ENCODE measurements at places on chromosomes 6 and 20. TPM values are rescaled to one million over a fixed set of nuclear protein-coding genes. Genes with fewer than 3 reads are reported as not detected.

GRCh38 chr6:133235221-133235620, 5.9 kb upstream of the EYA4 start:
- no peaks in the 10 kb centered on the region for H3K4me1 ChIP-seq
- peaks cover 18% of the 10 kb centered on the region for H3K27me3 ChIP-seq
- no peak for DNase-seq
- H3K27ac ChIP-seq: no peak overlapping the region
- no peaks in the 10 kb centered on the region for H3K36me3 ChIP-seq

- no peak for DNase-seq
- H3K27me3 ChIP-seq: no peaks in the 10 kb centered on the region
- peaks cover 65% of the 10 kb centered on the region for H3K4me1 ChIP-seq
- H3K36me3 ChIP-seq: peaks cover 22% of the 10 kb centered on the region
Measured at GRCh38 chr6:15425947-15426346, 180.1 kb downstream of the JARID2 start.

ANKRD6 gene
- 4.2 TPM for total RNA-seq

RAD21L1 gene
- total RNA-seq: not detected

DNA sequence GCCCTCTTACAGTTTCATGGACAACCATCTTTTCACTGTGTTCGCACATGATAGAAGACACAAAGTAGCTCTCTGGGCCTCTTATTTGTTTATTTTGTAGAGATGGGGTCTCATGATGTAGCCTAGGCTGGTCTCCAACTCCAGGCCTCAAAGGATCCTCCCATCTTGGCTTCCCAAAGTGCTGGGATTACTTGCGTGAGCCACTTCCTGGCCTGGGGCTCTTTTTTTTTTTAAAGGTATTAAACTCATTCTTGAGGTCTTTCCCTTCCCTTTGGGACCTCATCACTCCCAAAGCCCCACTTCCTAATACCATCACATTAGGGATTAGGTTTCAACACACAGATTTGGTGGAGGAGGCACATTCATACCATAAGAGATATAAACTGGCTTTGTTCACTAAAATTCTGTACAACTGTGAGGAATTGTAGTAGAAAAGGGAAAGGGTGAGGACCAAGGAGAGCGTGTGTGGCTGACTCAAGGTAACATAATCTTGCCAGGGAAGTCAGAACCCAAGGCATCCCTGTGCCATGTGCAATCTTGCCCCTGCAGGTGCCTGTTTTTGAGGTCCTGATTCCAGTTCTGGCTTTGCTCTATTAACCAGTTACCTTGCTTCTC, 45.5 kb downstream of the EIF2S2 start:
- H3K4me3 ChIP-seq: no peak overlapping the region
- no peaks in the 10 kb centered on the region for H3K27me3 ChIP-seq
- no peak for DNase-seq
- no peak overlapping the region for H3K27ac ChIP-seq
- H3K36me3 ChIP-seq: peaks cover 13% of the 10 kb centered on the region

ZSCAN23 gene
- 0.45 TPM for total RNA-seq

DNA sequence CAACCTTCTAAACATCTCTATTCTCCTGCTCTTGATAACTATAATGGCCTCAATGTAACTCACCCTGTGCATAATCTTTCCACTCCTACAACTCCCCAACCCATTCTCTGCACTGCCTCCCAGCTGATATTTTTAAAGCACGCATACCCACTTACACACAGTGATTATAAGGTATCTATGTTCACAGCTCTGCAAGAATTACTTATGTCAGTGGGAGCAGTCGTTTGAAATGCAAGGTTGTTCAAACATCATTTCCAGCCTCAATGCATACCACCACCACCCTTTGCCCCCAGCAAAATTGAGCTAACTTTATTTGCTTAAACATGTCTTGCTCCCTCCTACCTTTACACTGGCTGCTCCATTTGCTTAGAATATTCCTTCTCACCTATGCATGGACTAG, 506.0 kb downstream of the RFPL4B start:
- no peak overlapping the region for H3K4me3 ChIP-seq
- H3K4me1 ChIP-seq: no peaks in the 10 kb centered on the region
- DNase-seq: no peak
- no peaks in the 10 kb centered on the region for H3K27me3 ChIP-seq

PHF3 gene
- 53.9 TPM for total RNA-seq

NRSN1 gene
- total RNA-seq: not detected

- H3K36me3 ChIP-seq: no peaks in the 10 kb centered on the region
- H3K27ac ChIP-seq: no peak overlapping the region
- peaks cover 2% of the 10 kb centered on the region for H3K4me1 ChIP-seq
- no peaks in the 10 kb centered on the region for H3K27me3 ChIP-seq
- DNase-seq: no peak
- H3K4me3 ChIP-seq: no peak overlapping the region
Measured at GRCh38 chr6:47238456-47238995, 71.2 kb downstream of the TNFRSF21 start.

SMLR1 gene
- not detected for total RNA-seq

GRCh38 chr6:136465766-136466303, 84.4 kb downstream of the MAP7 start:
- no peak for DNase-seq
- H3K27me3 ChIP-seq: peaks cover 27% of the 10 kb centered on the region
- peaks cover 10% of the 10 kb centered on the region for H3K4me1 ChIP-seq
- no peaks in the 10 kb centered on the region for H3K36me3 ChIP-seq

DNA sequence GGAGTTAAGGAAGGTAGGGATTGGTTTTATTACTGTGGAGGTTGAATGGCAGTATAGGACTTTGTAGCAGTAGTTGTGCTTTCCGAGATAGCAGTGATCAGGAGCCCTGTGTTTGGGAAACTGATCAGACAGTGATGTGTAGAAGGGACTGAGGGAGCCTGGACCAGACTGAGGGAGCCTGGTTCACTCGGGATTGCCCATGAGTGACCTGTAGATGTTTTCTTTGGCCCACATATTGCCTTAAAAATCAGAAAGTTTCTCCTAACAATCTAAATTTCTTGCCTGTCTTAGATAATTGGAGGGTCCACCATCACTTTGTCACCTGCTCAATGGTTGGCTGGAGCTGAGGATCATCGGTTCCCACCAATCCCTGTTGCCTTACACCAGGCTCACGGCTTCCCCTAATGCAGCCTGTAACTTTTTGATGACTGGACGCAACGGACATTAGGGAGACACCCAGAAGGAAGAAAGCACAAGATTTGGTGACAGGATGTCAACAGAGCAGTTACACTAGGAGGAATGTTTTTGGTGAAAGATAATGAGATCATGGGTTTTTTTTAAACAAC, 1.1 kb downstream of the CDS2 start:
- peak overlapping the region; percentile 97 for H3K4me3 ChIP-seq
- H3K36me3 ChIP-seq: peaks cover 23% of the 10 kb centered on the region
- DNase-seq: no peak
- no peaks in the 10 kb centered on the region for H3K27me3 ChIP-seq
- peaks cover 45% of the 10 kb centered on the region for H3K4me1 ChIP-seq
- peak overlapping the region; percentile 92 for H3K27ac ChIP-seq

DNA sequence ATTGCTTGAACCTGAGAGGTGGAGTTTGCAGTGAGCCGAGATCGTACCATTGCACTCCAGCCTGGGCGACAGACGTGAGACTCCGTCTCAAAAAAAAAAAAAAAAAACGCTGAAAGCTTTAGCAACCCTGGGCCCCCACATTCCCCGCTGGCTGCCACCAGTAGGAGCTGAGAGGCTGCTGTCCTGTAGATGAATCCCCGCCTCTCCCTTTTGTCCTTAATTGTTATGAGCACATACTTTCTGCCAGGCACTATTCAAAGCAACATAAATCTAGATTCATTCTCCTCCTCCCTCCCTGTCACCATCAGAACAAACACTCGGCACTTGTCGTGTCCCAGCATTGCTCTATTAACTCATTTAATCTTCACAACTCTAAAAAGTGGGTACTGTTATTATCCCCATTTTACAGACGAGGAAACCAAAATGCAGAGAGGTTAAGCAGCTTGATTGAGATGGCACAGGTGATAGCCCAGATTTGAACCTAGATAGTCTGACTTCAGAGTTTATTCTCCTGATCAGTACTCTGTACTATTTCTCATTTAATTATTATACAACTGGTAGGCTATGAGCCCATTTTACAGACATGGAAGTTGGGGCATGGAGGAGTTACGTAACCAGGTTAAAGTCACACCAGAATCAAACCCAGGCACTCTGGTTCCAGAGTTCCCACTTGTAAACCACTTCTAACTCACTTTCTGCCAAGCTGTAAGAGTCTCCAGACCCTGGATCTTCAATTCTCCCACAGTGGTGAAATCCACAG, 97.4 kb downstream of the EYA2 start:
- DNase-seq: no peak
- no peak overlapping the region for H3K4me3 ChIP-seq
- H3K27me3 ChIP-seq: no peaks in the 10 kb centered on the region
- H3K27ac ChIP-seq: peak overlapping the region; percentile 79
- peaks cover 7% of the 10 kb centered on the region for H3K36me3 ChIP-seq

GRM4 gene
- total RNA-seq: not detected

C20orf202 gene
- not detected for total RNA-seq

GRCh38 chr6:113433335-113433991, 423.7 kb upstream of the MARCKS start:
- no peaks in the 10 kb centered on the region for H3K27me3 ChIP-seq
- H3K27ac ChIP-seq: no peak overlapping the region
- H3K36me3 ChIP-seq: no peaks in the 10 kb centered on the region
- no peaks in the 10 kb centered on the region for H3K4me1 ChIP-seq
- no peak overlapping the region for H3K4me3 ChIP-seq

GRCh38 chr6:42394151-42394550, 57.6 kb downstream of the TRERF1 start:
- peak overlapping the region; percentile 45 for H3K4me3 ChIP-seq
- H3K36me3 ChIP-seq: peaks cover 9% of the 10 kb centered on the region
- DNase-seq: no peak
- peaks cover 62% of the 10 kb centered on the region for H3K4me1 ChIP-seq
- H3K27me3 ChIP-seq: no peaks in the 10 kb centered on the region

ZNF512B gene
- total RNA-seq: 16.5 TPM

DNA sequence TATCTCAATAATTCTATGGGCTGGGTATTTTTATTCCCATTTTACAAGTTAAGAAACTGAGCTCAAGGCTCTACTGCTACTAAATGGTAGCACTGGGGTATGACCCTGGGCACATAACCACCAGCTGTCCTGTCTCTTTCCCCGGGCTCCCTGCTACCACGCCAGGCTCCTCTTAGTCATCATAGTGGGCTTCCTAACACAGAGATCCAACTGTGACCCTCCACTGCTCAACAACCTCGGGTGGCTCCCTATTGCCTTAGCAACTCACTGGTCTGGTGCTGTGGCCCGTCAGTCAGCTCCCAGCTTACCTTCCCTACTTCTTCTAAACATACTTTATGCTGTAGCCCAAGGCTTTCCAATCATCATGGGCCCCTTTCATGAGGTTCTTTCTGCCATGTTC, 4.5 kb downstream of the KIAA1755 start:
- H3K36me3 ChIP-seq: no peaks in the 10 kb centered on the region
- no peaks in the 10 kb centered on the region for H3K4me1 ChIP-seq
- peaks cover 28% of the 10 kb centered on the region for H3K27me3 ChIP-seq
- H3K4me3 ChIP-seq: no peak overlapping the region

RAET1L gene
- not detected for total RNA-seq

DNA sequence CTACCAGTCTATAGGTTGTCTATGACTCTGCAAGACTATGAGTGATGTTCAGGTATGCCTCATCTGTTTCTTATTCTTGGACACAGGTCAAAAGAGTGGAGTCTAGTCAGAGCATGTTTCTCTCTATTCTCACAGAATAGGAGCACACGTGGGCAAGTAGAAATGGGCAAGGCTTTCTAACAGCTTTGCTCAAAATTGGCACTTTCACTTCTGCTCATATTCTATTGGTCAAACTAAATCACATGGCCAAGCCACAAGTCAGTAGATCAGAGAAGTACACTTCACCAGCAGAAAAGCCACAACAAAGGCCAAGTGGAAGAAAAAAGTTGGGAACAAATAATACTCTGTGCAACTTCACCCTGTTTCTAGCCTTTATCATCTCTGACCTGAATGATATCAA, 354.5 kb upstream of the SYNCRIP start:
- H3K36me3 ChIP-seq: no peaks in the 10 kb centered on the region
- H3K27me3 ChIP-seq: no peaks in the 10 kb centered on the region
- no peaks in the 10 kb centered on the region for H3K4me1 ChIP-seq
- no peak overlapping the region for H3K4me3 ChIP-seq

GRCh38 chr20:31823360-31824124, 4.4 kb downstream of the MYLK2 start:
- no peak overlapping the region for H3K27ac ChIP-seq
- no peaks in the 10 kb centered on the region for H3K27me3 ChIP-seq
- H3K36me3 ChIP-seq: no peaks in the 10 kb centered on the region

MUCL3 gene
- not detected for total RNA-seq

EYA2 gene
- total RNA-seq: 0.15 TPM

- H3K27ac ChIP-seq: no peak overlapping the region
- no peak overlapping the region for H3K4me3 ChIP-seq
- no peaks in the 10 kb centered on the region for H3K36me3 ChIP-seq
- H3K27me3 ChIP-seq: peaks cover 6% of the 10 kb centered on the region
- no peak for DNase-seq
- no peaks in the 10 kb centered on the region for H3K4me1 ChIP-seq
Measured at GRCh38 chr6:165799391-165800153, 136.5 kb upstream of the PDE10A start.

TCP11 gene
- total RNA-seq: not detected

COL19A1 gene
- 0.03 TPM for total RNA-seq

PRSS35 gene
- not detected for total RNA-seq

DNA sequence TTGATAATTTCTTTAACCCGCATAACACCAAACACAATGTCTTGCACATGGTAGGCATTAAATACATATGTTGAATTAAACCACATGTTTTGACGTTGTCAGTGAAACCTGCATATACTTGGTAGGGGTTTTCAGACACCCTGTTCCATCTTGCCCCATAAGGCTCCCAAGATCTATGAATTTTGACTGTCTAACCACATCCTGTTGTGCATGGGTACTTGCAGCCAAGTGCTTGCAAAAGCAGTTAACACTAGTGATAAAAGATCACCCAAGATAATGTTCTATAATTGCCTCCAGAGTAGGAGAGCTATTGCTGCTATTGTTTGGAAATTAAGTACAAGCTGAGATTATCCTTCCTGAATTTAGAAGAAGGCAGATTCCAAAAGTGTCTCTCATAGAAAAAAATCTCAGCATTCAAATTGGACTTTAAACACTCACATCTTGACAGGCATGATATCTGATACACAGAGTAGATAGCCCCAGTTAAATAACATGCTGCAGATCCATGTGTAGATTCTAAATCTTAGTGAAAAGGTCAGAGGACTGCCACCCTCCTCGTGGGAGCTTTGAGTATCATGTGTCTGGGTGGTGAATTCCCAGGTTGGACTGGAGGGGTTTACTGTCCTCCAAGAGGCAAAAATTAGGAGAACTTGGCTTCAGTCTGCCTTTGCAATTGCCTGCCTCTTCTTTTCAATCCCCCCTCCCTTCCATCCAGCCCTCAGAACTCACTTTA, 25.8 kb upstream of the CCN6 start:
- peak; percentile 55 for DNase-seq
- no peak overlapping the region for H3K4me3 ChIP-seq
- H3K27ac ChIP-seq: peak overlapping the region; percentile 77
- H3K4me1 ChIP-seq: peaks cover 38% of the 10 kb centered on the region
- peaks cover 2% of the 10 kb centered on the region for H3K36me3 ChIP-seq
